Camera-type eye (tissue), 1 donor: ENCODE measurements at places on chromosomes 16 and 17. TPM values are rescaled to one million over a fixed set of nuclear protein-coding genes. Genes with fewer than 3 reads are reported as not detected.

KCNH4 gene
- not detected for total RNA-seq

HP gene
- total RNA-seq: 0.55 TPM

IRX6 gene
- 8.0 TPM for total RNA-seq

LGALS3BP gene
- 129 TPM for total RNA-seq

CIITA gene
- total RNA-seq: 3.8 TPM

ZNF287 gene
- total RNA-seq: 20.7 TPM

NAA38 gene
- 24.0 TPM for total RNA-seq

RRAD gene
- 52.9 TPM for total RNA-seq

SPG7 gene
- 191 TPM for total RNA-seq
